ENCODE measurements at places on chromosomes 4 and X. TPM values are rescaled to one million over a fixed set of nuclear protein-coding genes. Genes with fewer than 3 reads are reported as not detected.

The ETDB gene
- total RNA-seq = not detected

The SEC31A gene
- 161 TPM for total RNA-seq

The NAP1L3 gene
- total RNA-seq = 71.4 TPM

The RHOXF2B gene
- total RNA-seq = not detected

The SLC26A1 gene
- total RNA-seq = 0.79 TPM

The HSFX1 gene
- total RNA-seq = 2.2 TPM

The PLS3 gene
- total RNA-seq = 85.4 TPM

The KIAA1210 gene
- 0.69 TPM for total RNA-seq

The MUC7 gene
- not detected for total RNA-seq

DNA sequence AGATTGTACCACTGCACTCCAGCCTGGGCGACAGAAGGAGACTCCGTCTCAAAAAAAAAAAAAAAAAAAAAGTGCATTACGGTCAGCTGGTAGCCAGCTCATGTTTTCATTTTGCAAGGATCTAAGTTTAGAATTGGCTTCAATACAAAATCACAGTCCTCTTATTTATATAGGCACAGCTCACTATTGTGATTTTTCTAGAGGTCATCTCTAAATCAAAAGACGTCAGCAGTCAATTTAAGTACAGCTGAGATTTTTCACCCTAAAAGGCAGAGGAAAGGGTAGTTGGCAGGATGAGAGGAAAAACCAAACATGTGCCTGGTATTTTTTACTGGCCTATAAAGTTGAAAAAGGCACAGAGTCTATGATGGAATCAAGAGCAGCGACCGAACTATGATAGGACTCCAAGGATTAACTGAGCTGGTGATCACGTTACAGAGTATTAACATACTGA lies 30.8 kb downstream of the ASB5 start:
- no peak for DNase-seq

GRCh38 chrX:130165181-130165702 lies 399 bp downstream of the AIFM1 start:
- no peak for DNase-seq

DNA sequence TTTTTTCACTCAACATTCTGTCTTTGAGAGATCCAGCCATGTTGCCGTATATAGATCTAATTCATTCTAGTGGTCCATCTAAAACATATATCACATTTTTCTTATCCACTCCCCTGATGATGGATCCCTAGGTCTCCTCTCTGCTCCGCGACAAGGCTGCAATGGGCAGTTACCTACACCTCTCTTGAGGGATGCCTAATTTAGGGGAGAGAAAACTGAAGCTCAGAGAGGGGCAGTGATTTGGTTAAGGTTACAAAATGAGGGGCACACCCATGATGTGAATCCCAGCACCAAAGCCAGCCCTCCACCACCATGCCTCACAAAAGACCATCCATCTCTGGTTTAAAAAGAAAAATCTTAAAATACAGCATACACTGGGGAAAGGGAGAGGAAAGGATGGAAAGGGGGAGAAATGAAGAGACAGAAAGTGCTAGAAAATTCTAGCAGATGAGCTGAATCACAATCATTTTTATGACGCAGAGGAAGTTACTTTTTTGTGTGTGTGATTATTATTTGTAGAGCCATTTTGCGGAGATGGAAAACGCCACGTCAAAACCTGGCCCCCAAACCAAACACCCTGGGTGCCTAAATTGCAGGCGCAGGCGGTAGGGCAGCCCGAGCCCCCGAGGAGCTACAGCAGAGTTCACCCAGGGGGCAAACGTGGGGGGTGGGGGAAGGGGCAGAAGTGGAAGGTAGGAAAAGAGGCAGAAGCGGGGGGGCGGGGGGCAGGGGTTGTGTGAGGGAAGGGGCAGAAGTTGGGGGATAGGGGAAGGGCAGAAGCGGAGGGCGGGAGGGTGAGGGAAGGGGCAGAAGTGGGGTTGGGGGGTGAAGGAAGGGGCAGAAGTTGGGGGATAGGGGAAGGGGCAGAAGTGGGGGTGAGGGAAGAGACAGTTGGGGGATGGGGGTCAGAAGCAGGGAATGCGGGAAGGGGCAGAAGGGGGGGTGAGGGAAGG lies 1.3 kb upstream of the TSPYL2 start:
- DNase-seq = no peak

GRCh38 chr4:159483782-159484741 lies 381.2 kb downstream of the RAPGEF2 start:
- DNase-seq = no peak

- DNase-seq = no peak
Observed at GRCh38 chr4:10321931-10322330, 135.3 kb downstream of the ZNF518B start.

GRCh38 chrX:63350465-63350877 lies 661 bp downstream of the SPIN4 start:
- peak; percentile 58 for DNase-seq

DNA sequence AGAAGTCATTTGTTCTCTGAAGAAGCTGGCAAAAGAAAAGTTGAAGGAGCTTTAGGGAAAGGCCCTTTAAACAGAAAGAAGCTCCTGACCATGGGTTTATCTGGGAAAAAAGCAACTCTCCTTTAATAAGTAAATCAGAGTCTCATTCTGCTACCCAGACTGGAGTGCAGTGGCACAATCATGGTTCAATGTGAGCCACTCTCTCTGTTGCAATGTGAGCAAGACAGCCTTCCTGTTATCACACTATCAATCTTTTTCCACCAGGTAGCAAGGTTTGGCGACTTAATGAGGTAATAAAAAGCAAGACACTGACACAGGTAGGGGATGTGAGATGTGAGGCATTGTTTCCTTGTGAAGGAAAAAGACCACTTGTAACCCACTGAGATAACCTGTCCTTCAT lies 111.3 kb downstream of the SYNPO2 start:
- no peak for DNase-seq

- DNase-seq = no peak
Observed at GRCh38 chr4:6893449-6894085, 16.1 kb upstream of the TBC1D14 start.

DNA sequence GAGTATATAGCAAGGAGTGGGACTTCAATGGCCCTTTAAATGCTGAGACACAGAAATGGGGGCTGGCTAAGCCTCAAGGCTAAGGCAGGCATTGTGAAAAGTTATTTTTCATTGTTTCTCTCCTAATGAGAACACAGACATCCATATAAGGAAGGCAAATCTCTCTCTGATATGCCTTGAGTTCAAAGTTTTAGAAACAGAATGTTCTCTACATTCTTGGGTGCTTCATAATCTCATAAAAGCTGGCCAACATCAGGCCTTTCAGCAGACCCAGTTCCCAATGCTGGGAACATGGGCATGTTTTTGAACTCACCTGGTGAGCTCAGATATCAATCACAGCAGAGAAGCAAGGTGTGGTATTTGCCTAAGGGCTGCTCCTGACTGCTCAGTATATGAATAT lies 19.4 kb upstream of the RAB40A start:
- DNase-seq = no peak

GRCh38 chr4:71266090-71266794 lies 72.6 kb upstream of the SLC4A4 start:
- no peak for DNase-seq

DNA sequence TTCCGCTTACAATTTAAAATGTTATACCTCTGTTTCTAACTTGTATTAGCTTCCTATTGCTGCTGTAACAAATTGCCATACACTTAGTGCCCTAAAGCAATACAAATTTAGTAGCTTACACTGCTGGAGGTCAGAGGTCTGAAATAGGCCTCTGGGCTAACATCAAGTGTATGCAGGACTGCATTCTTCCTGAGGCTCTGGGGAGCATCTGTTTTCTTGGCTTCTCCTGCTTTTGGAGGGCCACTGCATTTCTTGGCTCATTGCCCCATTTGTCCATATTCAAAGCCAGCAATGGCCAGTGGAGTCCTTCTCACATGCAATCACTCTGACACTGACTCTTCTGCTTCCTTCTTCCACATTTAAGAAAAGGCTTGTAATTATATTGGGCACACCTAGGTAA lies 639.8 kb upstream of the INTU start:
- DNase-seq = no peak

DNA sequence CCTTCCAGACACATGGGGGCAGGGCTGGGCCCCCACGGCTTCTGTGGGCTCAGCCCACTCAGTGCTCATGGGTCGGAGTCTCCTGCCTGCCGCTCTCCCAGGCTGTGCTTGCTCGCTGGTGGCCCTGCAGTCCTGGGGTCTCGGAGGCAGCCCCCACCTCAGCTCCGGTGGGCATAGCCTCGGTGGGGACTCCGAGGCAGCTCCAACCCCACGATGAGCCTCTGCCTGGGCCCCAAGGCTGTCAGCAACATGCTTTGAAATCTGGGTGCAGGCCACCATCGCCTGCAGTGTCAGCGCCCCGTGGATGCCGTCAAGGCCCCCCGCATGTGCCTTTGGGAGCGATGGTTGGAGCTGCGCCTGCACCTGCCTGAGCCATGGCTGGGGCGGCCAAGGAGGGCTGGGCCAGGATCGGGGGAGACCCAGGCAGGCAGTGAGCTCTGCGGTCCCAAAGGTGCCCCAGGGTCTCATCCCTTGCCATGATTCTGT lies 30.2 kb upstream of the SPON2 start:
- no peak for DNase-seq

- no peak for DNase-seq
Observed at GRCh38 chr4:87965501-87965975, 10.0 kb upstream of the SPP1 start.

DNA sequence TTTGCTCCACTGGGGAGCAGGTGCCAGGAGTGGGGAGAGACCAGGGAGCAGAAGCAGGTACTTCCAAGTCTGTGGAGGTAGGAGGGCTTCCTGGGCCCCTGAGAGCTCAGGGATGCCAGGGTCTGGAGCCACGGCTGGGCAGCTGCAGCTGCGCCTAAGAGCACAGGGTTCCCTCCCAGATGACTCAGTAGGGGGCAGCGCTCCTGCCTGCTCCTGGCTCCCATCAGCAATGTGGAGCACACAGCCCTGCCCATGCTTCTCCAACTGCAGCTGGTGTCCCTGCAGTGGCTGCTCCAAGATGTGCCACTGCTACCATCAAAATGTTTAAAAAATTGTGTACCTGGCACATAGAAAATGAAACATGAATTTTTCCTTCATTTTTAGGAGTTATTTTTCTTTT lies 1028.2 kb downstream of the PCDH7 start:
- no peak for DNase-seq

DNA sequence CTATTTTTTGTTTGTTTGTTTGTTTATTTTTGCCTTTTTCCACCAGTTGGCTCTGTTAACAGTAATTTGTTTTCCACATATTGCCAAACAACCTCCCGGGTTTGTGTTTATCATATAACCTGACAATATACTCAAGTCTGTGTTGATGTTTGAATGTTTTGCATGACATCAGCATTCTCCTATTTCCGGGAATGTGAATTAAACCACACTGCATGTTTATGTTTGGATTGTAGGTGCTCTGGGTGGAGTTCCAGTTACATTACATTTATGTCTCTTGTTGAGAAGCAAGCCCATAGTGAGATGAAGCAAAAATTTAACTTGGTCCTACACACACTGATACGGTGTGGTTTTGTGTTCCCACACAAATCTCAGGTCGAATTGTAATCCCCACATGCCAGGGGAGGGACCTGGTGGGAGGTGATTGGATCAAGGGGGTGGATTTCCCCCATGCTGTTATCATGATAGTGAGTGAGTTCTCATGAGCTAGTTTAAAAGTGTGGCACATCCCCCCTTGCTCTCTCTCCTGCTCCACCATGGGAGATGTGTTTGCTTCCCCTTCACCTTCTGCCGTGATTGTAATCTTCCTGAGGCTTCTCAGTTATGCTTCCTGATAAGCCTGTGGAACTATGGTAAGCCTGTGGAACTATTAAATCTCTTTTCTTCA lies 54.4 kb upstream of the CLNK start:
- DNase-seq = no peak

DNA sequence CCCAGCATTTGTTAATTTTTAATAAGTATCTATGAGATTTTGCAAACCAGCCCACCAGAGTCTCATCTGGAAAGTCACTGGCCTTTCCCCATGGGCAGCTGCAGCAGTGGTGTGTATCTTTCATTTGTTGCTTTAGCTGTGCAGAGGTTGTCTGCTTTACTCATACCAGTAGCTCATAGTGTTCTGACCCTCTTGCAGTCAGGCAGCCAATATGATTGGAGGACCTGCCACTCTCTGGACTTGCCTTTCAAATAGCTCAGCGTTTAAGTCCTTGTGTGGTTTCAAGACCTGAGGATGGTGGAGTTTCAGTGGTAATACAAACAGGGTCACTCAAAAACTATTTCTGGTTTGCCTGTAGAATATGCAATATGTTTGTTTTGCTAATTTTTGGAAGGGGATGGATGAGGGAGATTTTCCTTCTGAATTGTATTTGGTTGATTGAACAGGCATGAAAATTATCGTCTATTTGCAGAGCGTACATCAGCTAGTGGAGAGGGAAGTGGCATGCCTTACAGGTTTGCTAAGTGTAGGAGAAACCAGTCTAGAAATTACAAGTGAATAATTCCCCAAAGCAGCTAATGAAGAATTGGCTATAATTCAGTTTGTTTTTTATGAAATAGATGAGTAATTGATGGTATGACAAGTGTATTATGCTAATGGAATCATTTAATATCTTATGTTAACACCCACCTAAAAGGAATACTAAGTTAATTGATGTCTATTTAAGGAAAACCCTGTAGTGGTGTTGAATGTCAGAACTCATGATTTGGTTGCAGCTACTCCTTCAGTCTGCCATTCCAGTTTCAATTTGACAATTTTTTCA lies 8.9 kb downstream of the POLA1 start:
- DNase-seq = no peak

DNA sequence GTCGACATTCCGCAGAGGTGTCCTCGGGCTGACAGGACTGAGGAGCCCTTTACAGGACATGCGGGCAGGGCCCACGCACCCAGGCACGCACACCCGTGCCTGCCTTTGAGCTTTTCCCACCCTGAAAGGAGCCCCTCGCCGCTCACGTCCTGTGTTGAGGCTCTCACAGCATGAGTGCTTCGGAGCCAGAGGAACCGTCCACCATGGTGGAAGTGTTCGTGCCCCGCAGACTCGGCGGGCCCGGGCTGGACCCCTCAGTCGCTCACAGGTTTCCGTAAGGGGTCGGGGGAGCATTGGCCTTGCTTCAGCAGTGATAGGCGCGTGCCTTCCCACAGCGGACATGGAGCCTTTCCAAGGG lies 36.9 kb downstream of the PIGG start:
- no peak for DNase-seq

DNA sequence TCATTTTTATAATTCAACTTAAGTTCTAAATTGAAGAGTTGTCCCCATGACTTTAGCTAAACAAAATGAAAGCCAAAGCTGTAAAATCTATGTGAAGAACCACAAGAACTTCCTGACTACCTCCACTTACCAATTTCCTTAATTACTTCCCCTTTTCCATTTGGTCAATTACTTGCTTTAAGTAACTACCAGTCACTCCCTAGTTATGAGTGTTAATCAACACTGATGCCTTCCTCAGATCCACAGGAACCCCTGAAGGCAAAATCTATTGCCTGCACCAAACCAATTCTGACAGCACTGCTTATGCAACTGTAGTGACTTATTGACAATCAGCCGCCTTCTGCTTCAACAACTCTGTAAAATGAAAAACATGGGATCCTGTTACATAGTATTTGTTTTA lies 10.5 kb downstream of the RBMX start:
- DNase-seq = no peak

DNA sequence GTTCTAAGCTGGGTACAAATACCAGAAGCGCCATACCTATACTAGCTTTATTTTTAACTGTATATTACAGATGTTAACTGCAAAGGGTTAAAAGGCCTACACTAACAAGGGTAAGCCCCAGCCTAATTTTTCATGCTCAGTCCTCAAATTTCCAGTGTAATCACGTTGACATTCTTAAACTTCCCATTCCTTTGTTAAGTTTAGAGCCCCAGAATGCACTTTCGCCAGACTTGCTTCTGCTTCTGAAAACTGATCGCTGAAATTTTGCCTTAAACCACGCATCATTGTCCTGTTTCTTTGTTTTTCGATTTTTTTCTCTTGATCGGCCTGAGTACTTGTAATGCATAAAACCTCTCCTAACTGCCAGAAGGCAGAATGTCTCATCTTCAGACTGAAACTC lies 2141.9 kb upstream of the AGA start:
- DNase-seq = no peak

All from spinal cord (tissue), 10 donors.